ENCODE measurements at places on chromosomes 13 and 19.

- no peak for DNase-seq
These were observed 21.9 kb upstream of the NDUFS7 start for GRCh38 chr19:1361601-1362386.

DNA sequence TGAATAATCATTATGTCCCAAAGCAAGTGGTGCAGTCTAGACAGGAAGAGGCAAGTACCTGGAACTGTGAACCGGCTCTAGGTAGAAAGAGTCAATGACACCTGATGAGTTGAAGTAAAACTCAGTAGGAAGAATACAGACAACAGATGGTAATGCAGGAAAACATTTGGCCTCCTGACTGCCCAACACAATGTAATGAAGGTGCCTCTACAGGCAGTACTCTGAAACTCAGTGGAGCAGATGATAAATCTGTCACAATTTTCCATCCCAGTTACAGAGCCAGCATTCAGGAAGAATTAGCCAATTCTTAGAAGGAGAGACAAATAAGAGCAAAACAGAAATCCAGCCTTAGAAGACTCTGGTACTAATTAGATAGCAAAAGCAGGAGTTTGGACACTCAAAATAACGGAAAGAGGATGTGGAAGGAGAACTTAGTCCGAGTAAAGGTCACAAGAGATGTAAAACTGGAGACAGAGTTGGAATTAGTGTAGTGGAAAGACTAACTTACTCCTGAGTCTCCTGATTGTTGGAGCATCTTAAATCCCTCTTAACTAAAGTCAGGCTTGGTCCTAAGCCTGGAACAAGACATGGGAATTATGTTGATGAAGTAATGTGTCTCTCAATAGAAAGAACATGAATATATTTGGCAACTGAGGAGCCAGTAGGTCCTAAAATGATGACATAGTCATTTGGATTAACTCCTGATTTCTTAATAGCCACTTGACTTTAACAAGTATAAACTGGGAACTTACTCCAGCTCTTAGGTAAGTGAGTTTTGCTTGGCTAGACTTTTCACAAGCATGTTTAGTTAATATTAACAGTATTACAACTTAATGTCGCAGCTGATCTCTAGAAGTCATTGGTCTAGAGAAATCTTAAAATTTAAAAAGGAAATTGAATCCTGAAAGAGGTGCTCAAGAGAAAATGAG, 457.3 kb upstream of the MIR17HG start:
- no peak for DNase-seq

- DNase-seq: peak; percentile 89
These were observed 2.2 kb upstream of the CEACAM6 start for GRCh38 chr19:41753159-41753558.

- DNase-seq: no peak
These were observed 1519.9 kb upstream of the MIR17HG start for GRCh38 chr13:89827552-89827951.

GRCh38 chr13:103157434-103158145, 91.4 kb upstream of the SLC10A2 start:
- DNase-seq: no peak

DNA sequence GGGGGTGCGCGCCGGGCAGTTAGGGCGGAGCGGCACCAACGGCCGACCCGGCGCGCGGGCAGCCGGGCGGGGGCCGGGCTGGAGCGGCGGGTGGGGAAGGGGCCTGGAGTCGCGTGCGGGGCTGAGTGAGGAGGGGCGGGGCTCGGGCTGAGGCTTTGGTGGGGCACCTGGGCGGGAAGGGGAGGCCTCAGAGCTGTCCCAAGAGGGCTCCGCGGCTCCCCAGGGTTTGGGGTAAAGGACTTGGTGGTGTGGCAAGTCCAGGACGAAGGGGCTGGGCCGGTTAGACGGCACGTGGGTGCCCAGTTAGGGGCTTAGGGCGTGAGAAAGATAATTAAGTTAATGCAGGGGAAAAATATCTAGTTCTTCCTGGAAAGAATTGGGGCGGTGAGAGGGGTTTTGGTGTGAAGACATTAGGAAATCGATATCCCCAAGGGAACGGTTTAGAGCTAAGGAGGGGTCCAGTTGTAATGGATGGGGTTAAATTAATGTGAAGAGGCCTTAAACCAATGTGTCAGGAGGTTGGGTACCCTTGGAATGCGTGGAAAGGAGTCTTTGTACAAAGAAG, 496 bp downstream of the ZNF574 start:
- no peak for DNase-seq

- no peak for DNase-seq
These were observed 19.4 kb downstream of the ZNF816 start for GRCh38 chr19:52943134-52943883.

GRCh38 chr19:48926909-48927308, 6.6 kb upstream of the DHDH start:
- no peak for DNase-seq

GRCh38 chr13:112727581-112727980, 37.7 kb downstream of the ATP11A start:
- DNase-seq: no peak

DNA sequence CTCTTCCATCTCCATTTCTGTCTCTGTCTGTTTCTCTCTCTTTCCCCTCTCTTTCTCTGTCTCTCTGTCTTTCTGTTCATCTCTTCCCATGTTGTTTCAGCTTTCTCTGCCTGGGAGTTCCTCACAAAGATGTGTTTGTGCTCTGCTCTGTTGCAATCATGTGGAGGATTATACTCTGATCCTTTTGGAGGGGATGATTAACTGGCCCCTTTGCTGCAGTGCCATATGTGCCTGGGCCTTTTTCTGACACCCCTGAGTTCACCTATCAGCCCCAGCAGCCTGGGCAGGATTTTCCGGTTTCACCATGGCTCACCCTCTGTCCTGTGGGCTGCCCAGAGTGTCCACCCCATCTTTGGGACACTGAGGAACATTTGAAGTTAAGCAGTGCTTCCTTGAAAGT, 9.0 kb upstream of the TEX26 start:
- DNase-seq: no peak

GRCh38 chr13:33015241-33015668, 968 bp upstream of the KL start:
- no peak for DNase-seq

- DNase-seq: no peak
These were observed 734.3 kb upstream of the MIR17HG start for GRCh38 chr13:90613076-90613795.

DNA sequence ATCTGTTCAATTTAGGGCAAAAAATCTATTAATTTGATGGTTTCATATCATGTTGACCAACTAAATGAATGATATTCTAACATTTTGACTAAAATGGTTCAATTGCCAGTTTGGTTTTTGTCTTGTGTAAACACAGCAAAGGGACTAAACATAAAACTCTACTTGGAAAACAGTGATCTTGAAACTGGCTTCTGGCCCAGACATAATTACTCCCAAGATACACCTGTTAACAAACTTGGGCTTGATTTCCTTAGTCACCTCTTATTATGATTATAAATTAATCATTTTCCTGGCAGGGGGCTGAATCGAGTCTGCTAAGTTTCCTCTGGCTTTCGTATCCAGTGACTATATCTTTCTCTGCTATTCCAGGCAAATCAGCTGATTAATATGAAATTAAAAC, 78.0 kb upstream of the OXGR1 start:
- DNase-seq: no peak

GRCh38 chr13:97430296-97430695, 3.7 kb upstream of the RAP2A start:
- no peak for DNase-seq

- no peak for DNase-seq
These were observed 9.1 kb upstream of the OLFM2 start for GRCh38 chr19:9945319-9945966.

GRCh38 chr13:31588316-31588715, 151.0 kb upstream of the RXFP2 start:
- DNase-seq: no peak

- no peak for DNase-seq
These were observed 3.8 kb downstream of the PPP1R12C start for GRCh38 chr19:55113570-55114039.

DNA sequence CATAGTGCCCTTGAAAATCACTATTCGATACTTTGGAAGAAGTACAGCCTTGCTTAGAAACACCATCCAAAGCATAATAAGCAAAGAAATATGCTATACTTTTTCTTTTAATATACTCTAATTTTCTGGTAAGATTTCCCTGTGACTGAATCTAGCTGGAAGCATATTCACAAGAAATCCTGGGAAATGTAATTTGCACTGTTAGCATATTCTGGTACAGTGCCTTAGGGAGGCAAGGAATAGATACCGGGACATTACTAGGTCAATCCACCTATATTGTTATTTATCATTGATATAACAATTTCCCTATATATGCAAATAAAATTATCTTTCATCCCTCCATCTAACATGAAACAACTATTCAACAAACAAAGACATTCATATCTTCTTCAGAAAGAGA, 1131.3 kb upstream of the PRR20A start:
- DNase-seq: no peak

- no peak for DNase-seq
These were observed 44.6 kb downstream of the GGACT start for GRCh38 chr13:100543872-100544602.

GRCh38 chr19:16949496-16950023, 60.8 kb downstream of the F2RL3 start:
- DNase-seq: peak; percentile 19

DNA sequence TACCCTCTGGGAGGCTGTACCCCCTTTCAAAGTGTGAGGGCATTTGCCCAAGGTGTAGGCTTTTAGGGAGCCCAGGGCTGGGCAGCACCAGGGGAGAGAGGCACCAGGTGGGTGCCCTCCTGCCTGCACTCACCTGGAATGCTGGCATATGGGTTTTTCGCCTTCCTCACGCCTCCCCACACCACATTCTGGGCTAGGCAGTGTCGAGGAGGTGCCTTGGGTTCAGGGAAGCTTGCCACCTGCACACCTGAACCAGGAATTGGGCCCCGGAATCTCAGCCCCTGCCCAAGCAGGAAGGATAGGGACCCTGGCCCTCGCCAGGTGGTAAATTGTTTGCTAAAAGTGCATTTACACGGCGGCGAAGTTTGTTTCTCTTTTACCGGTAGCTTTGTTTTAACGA, 5.1 kb upstream of the TSHZ3 start:
- no peak for DNase-seq

GRCh38 chr19:56269348-56269747, 3.2 kb upstream of the EDDM13 start:
- DNase-seq: no peak

DNA sequence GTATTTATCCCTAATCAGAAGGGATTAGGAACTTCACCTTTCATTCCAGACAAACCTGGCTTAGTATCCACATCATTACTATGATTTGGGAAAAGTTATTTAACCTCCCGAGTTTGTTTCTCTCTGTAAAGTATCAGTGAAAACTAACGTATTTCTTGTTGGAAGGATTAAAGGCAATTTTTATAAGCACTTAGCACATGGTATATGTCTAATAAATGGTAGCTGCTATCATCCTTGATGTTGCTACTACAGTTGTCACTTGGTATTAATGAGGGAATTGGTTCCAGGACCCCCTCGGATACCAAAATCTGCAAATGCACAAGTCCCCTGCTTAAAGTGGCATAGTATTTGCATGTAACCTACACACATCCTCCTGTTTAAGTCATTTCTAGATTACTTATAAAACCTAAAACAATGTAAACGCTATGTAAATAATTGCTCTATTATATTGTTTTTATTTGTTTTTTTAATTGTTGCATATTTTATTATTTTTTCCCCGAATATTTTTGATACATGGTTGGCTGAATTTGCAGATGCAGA, 42.7 kb upstream of the FAM124A start:
- DNase-seq: no peak

All from activated CD8-positive, alpha-beta memory T cell treated with anti-CD3 and anti-CD28 coated beads for 24 hours (primary cell).